Fibroblast of gingiva (primary cell): ENCODE measurements at places on chromosomes 6 and 20.
A peak's percentile ranks its signal among the peaks of the same experiment; 100 is the strongest.

DNA sequence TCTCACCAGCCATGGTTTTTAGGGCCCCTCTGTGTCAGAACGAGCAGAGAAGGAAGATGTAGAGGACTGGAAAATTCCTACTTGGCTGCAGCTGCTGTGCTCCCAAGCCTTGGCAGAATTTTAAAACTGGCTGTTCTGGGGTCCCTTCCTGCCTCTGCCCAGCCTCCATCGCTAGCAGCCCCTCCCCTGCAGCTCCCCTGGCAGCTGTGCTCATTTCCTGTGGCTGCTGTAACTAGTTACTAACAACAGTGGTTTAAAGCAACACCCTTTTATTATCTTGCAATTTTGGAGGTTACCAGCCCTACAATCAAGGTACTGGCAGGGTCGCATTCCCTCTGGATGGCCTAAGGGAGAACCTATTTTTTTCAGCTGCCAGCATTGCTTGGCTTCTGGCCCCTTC is 3.7 kb upstream of the CST11 start:
- no peak for DNase-seq

- no peak for DNase-seq
Measured at GRCh38 chr20:52076164-52076563, 115.4 kb downstream of the ZFP64 start.

- no peak for DNase-seq
Measured at GRCh38 chr6:14986370-14986769, 259.5 kb upstream of the JARID2 start.

GRCh38 chr6:31567531-31568370 is 4.3 kb upstream of the LTA start:
- no peak for DNase-seq

DNA sequence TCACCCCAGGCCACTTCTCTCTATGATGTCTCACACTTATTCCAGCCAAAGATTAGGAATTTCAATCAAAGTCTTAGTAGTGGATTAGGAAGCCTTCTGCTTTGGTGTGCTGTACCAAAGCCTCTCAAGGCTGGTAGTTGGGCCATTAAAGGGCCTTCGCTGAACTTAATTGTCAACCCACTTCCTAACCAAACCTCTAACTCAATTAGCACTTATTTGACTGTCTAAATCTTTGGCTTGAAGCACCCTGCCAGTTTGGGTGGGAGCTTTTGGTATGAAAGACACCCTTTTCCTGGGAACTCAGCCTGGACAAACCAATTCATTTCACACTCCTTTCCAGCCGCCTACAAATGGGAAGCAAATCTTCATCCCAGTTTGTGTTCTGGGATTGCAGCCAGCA is 81.5 kb downstream of the BMP2 start:
- DNase-seq = no peak

GRCh38 chr20:1875762-1876161 is 19.4 kb upstream of the SIRPA start:
- no peak for DNase-seq

- no peak for DNase-seq
Measured at GRCh38 chr20:20843982-20844381, 131.5 kb upstream of the RALGAPA2 start.

- no peak for DNase-seq
Measured at GRCh38 chr6:48068278-48069251, 42.4 kb downstream of the PTCHD4 start.

DNA sequence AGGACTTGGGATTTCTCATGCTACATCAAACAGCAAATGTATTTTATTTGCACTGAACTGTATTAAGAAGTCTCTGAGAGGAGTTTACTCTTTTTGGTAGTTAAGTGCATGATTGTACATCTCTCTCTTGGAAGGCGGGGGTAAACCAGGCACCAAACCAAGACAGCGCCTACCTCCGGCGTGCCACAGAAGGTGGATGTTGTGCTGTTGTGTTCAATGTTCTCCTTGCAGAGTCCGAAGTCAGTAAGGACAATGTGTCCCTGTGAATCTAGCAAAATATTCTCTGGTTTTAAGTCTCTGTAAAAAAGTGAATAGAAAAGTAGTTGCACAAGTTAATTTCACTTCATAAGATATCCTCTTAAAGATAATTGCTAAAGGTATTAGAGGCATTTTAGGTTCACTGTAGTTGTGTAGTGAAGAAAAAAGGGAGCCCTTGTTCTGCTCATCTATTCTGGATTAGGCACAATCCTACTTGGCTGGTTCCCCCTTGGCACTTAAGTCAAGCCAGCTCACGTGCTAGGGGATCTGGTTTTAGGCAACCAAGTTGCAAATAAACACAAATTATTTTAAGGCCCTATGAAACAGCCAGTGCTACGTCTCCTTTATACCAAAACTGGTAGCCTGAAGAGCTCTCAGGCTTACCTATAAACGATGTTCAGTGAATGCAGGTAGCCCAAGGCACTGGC is 119.7 kb upstream of the SLC2A12 start:
- DNase-seq = peak; percentile 34

- peak; percentile 85 for DNase-seq
Measured at GRCh38 chr6:57316581-57317059, 810 bp upstream of the PRIM2 start.

DNA sequence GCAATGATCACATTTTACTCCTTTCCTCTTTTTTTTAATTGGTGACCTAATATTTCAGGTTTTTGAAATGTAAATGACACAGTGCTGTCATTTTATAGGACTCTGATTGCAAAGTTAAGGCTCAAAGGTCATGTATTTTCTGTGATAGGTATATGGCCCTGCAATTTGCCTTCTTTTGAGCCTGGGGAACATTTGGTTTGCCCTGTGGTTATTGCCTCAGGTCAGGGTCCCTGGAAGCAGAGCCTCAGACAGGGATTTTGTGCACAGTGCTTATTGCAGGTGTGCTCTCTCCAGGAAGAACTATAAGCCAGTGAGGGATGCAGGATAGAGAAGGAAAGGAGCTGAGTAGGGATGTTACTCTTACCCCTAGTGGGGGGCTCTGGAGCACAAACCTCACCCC is 229.3 kb upstream of the ECI2 start:
- no peak for DNase-seq

DNA sequence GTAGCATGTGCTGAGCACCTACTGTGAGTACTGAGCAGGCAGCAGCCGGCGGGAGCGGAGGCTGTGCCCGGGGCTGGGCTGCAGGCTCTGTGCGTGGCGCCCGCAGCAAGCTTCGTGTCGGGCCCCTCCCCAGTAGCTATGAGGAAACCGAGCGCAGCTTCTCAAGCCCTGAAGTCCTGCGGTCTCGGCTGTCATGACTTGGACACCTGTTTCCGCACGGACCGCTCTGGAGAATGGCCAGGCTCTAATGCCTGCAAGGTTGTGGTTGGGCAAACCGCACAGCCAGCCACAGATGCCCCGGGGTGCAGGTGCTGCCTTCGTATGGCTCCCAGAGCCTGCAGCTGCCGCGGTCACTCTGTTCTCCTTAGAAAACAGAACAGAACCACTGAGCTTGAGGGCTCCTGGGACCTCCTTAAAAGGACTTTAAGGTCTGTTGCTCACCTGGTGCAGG is 33.7 kb downstream of the PYGB start:
- DNase-seq = no peak

GRCh38 chr6:803191-803977 is 110.4 kb upstream of the EXOC2 start:
- no peak for DNase-seq

DNA sequence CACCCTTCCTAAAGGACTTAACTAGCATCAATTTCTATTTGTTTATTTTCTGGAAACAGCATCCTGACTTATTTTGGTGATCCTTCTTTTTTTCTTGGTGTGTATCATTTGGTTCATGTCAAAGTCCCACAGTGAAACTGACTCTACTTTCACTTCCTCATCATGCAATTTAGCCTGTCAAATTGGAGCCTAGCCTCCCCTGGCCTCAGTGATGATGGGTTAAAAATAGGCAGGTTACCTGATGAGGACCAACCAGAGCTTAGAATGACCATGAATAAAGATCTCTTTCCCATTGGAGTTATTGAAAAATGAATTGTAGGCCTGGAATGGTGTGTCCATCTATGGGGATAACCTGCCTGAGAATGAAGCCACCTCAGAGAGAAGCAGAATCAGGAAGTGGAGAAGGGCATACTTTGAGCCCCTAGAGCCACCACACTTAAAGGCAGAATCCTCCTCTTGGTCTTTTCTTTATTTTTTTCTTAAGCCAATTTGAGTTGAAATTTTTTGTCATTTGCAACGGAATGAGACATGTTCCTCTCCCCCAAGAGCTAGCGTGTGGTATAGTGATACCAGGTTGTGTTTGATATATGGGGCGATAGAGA is 105.6 kb downstream of the BTBD3 start:
- no peak for DNase-seq

GRCh38 chr20:22490287-22491193 is 93.8 kb downstream of the FOXA2 start:
- no peak for DNase-seq

DNA sequence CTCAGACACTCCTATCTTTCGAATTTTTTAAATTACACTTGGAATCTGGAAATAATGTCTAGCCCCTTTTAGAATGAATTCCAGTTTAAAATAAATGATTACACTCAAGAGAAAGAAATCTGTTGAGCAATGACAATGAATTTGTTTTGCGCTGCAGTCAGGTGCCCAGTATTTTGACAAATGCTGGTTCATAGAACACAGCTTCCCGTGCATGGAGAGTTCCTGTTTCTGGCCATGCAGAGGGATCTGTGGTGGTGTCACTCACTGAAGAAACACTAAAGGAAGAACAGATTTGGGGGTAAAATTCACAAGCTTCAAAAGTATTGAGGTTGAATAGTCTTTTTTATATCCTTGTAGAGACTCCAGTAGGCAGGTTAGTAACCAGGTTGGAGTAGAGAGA is 113.4 kb upstream of the CEP85L start:
- no peak for DNase-seq

DNA sequence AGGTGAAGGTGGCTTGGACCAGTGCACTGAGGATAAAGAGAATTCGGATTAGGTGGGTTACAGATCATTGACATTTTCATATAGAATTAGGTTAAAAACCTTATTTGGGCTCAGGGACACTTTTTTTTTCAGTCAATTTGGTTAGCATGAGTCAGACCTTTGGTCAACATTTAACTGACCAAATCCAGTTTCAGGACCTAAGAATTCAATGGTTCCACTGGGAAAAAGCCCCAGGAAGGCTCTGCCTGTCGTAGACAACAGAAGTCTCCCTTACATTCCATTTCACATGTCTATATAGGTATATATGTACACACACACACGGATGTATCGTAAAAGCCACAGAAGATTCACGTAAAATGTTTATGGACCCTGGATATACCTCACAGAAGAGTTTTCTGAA is 184.2 kb upstream of the RREB1 start:
- DNase-seq = no peak

GRCh38 chr6:144712541-144712940 is 427.4 kb downstream of the UTRN start:
- DNase-seq = peak; percentile 60

DNA sequence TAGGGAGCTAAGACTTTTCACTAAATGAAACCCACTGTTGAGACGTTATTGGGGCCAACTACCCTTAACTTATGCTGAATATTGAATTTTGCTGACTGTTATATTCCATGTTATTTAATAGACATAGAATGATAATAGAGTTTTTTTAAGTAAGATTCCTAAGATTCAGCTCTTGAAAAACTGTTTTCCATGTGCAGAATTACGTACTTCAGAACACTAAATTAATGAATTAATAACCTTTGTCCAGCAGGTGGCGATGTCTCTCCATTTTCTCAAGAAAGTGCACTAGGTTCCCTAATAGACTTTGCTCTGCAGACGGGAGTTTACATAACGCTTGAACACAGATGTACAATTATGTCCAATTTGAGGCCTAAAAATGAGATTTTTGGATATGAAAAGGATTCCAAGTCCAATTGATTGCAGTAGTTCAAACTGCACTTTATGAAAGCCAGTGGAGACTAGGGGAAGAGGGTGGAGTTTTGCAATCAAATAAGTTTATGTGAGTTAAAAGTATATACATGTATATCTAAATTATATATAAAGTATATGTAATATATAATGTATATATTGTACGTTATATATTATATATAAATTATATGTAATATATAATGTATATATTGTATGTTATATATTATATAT is 282.1 kb downstream of the UST start:
- DNase-seq = peak; percentile 91

GRCh38 chr6:108838101-108838717 is 10.0 kb upstream of the ARMC2 start:
- no peak for DNase-seq

DNA sequence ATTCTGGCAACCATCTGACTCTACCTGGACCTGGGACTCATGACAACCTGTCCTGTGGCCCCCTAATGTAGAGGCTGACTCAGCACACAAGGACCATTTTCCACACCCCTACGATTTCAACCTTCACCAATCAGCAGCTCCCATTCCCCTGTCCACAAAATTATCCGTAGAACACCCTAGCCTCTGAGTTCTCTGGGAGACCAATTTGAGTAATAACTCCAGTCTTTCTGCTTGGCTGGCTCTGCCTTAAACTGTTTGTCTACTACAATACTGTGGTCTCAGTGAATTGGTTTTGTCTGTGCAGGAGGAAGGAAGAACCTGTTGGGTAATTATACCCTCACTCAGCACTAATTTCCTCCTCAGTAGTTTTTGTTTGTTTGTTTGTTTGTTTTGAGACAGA is 99.3 kb upstream of the MRPS10 start:
- no peak for DNase-seq

GRCh38 chr6:11043961-11044711 is at the start of gene ELOVL2:
TSS of gene ELOVL2 (minus strand) at chr6:11044305. CDS start at chr6:11044230, 75 bp downstream.
- DNase-seq = peak; percentile 36

GRCh38 chr20:20551409-20551808 is 161.0 kb downstream of the RALGAPA2 start:
- no peak for DNase-seq

DNA sequence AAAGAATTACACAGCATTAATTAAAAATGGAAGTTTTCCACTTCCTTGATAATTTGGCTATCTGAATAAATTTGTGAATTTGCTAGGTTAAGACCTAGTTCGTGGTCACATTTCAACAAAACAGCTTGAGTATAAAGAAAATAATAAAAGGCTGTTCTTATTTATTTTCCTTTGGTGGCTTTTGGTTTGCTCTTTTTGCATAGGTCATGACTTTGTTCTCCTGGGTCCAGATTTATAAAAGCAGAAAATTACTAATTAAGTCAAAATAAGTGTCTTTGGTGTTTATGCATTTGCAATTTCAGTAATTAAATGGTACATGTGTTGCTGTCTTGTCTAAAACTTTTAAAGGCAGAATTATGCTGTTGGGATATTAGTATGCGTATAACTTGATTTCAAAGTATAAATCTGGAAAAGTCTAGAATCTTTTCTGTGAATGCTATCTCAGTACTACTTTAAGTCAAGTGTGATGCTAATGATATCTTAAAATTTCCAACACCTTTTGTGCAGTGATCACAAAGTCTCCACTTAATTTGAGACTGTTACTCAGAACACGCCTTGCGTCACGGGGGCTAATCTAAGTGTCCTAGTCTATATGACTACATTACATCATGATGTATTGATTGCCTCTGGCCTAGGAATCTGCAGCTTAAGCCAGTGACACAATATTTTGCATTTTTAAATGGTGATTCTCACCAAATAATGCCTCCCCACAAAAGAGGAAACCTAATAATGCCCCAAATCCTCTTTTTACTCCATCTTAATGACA is 41.0 kb downstream of the GNAS start:
- no peak for DNase-seq
